ENCODE measurements at places on chromosomes 4 and X. TPM values are rescaled to one million over a fixed set of nuclear protein-coding genes. Genes with fewer than 3 reads are reported as not detected.

DNA sequence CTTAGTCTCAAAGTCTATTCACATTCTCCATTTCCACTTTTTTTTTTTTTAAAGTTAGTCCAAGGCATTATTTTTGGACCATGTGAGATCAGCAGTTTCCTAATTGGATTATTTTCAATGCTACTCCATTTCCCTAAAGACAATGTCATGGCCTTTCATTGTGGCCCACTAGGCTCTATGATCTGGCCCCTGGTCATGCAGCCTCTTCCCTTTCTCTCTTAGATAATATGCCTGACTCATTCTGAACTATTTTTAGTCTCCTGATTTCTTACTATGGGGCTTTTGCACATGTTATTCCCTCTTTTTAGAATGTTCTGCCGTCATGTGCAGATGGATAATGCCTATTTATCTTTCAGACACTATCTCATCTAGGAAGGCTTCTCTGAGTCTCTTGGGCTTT is 157.3 kb downstream of the TMA16 start:
- no peaks in the 10 kb centered on the region for H3K27me3 ChIP-seq
- H3K4me1 ChIP-seq, result no peaks in the 10 kb centered on the region
- no peaks in the 10 kb centered on the region for H3K36me3 ChIP-seq
- H3K4me3 ChIP-seq, result no peak overlapping the region
- no peak overlapping the region for H3K27ac ChIP-seq
- DNase-seq, result no peak

GRCh38 chrX:85995641-85996040 is 51.7 kb downstream of the CHM start:
- H3K27me3 ChIP-seq, result no peaks in the 10 kb centered on the region
- no peak for DNase-seq
- H3K27ac ChIP-seq, result no peak overlapping the region
- H3K36me3 ChIP-seq, result no peaks in the 10 kb centered on the region

DNA sequence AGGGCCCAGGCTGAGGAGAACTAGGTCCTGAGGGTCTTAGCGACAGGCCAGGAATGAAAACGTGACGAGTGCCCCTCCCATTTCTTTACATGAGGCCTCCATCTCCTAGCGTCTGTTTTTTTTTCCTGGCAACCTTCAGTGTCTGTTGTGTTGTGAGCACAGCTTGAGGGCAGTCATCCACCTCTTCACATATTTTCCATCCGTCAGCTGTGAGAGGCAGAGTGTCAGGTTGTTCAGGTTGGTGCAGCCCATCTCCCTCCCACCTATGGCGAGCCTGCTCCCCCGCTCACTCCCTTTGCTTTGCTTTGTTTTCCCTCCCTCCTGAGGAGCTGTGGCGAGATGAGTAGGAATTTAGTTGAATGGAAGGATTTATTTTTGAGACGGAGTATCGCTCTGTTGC is 51.7 kb upstream of the CHRNA9 start:
- no peaks in the 10 kb centered on the region for H3K27me3 ChIP-seq
- no peaks in the 10 kb centered on the region for H3K4me1 ChIP-seq
- no peak overlapping the region for H3K4me3 ChIP-seq
- H3K27ac ChIP-seq, result no peak overlapping the region

DNA sequence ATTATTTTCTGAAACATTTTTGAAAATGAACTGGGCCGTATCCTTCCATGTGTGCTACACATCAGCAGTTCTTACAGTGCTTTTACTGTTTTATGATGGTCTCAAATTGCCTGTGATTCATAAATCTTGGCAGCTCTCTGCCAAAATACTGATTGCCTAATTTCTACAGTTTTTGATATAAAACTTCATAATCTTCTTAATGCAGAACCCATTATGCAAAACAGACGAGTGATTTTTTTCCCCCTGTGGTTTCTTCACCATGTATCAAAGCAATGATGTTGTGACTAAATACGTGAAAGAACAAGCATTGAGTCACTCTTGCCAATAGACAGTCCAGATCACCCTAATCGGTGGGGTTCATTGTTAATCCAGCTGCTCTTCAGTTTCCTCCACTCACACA is 156.4 kb upstream of the WDR1 start:
- no peak overlapping the region for H3K4me3 ChIP-seq
- H3K36me3 ChIP-seq, result no peaks in the 10 kb centered on the region
- no peaks in the 10 kb centered on the region for H3K4me1 ChIP-seq

Gene TMEM165
- 154 TPM for total RNA-seq

- H3K4me1 ChIP-seq, result no peaks in the 10 kb centered on the region
- H3K27me3 ChIP-seq, result no peaks in the 10 kb centered on the region
- H3K27ac ChIP-seq, result no peak overlapping the region
- DNase-seq, result no peak
- H3K4me3 ChIP-seq, result no peak overlapping the region
Observed at GRCh38 chrX:44744799-44745198, 99.0 kb upstream of the DUSP21 start.

- H3K36me3 ChIP-seq, result no peaks in the 10 kb centered on the region
- no peak overlapping the region for H3K27ac ChIP-seq
- no peak for DNase-seq
- no peaks in the 10 kb centered on the region for H3K4me1 ChIP-seq
Observed at GRCh38 chrX:111083081-111083480, 12.9 kb upstream of the PAK3 start.

Gene SGCB
- total RNA-seq, result 92.7 TPM

- no peak overlapping the region for H3K4me3 ChIP-seq
- no peak overlapping the region for H3K27ac ChIP-seq
- no peaks in the 10 kb centered on the region for H3K27me3 ChIP-seq
- H3K36me3 ChIP-seq, result no peaks in the 10 kb centered on the region
Observed at GRCh38 chr4:14726877-14727361, 275.4 kb upstream of the CPEB2 start.

DNA sequence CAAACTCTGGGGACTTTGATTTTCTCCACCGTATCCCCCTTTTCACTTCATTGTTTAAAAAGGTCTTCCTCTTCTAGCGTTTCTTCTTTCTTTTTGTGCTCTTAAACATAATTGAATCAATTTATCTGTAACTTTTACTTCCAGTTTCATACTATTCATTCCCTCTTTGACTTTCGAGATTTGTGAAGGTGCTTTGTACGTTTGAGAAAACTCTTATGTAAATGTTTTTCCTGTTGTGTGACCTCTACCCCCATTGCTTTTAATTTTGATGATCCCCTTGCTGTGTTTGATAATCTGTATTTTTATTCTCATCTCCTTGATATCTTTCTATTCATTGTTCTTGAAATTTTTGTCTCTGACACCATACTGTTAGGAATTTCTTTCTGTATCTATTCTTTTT is 4.8 kb downstream of the USP38 start:
- no peak for DNase-seq
- H3K27me3 ChIP-seq, result no peaks in the 10 kb centered on the region
- peaks cover 54% of the 10 kb centered on the region for H3K4me1 ChIP-seq
- no peak overlapping the region for H3K27ac ChIP-seq
- H3K36me3 ChIP-seq, result no peaks in the 10 kb centered on the region
- H3K4me3 ChIP-seq, result no peak overlapping the region

- DNase-seq, result no peak
- no peaks in the 10 kb centered on the region for H3K36me3 ChIP-seq
- H3K4me1 ChIP-seq, result no peaks in the 10 kb centered on the region
- H3K4me3 ChIP-seq, result no peak overlapping the region
- no peak overlapping the region for H3K27ac ChIP-seq
Observed at GRCh38 chr4:101218346-101218745, 129.0 kb downstream of the PPP3CA start.

GRCh38 chr4:183158062-183158461 is 59.0 kb downstream of the WWC2 start:
- no peaks in the 10 kb centered on the region for H3K36me3 ChIP-seq
- H3K4me1 ChIP-seq, result no peaks in the 10 kb centered on the region
- no peak overlapping the region for H3K4me3 ChIP-seq
- no peak for DNase-seq

Gene PRKG2
- 10.8 TPM for total RNA-seq

Gene DCLK2
- total RNA-seq, result 9.4 TPM

GRCh38 chrX:13464599-13465275 is 104.7 kb upstream of the EGFL6 start:
- H3K27ac ChIP-seq, result no peak overlapping the region
- no peak for DNase-seq
- no peaks in the 10 kb centered on the region for H3K27me3 ChIP-seq

Gene TMEM164
- total RNA-seq, result 12.7 TPM

- H3K4me3 ChIP-seq, result peak overlapping the region; percentile 69
- H3K27ac ChIP-seq, result peak overlapping the region; percentile 94
- DNase-seq, result no peak
- no peaks in the 10 kb centered on the region for H3K36me3 ChIP-seq
Observed at GRCh38 chrX:65667157-65667502, 324 bp upstream of the MSN start.

- H3K4me3 ChIP-seq, result no peak overlapping the region
- DNase-seq, result no peak
- H3K27ac ChIP-seq, result no peak overlapping the region
- no peaks in the 10 kb centered on the region for H3K4me1 ChIP-seq
Observed at GRCh38 chrX:76439188-76439587, 11.7 kb downstream of the MAGEE1 start.

GRCh38 chrX:115693476-115693875 is 132.5 kb downstream of the PLS3 start:
- DNase-seq, result no peak
- no peaks in the 10 kb centered on the region for H3K27me3 ChIP-seq
- H3K4me3 ChIP-seq, result no peak overlapping the region
- H3K27ac ChIP-seq, result no peak overlapping the region
- H3K36me3 ChIP-seq, result no peaks in the 10 kb centered on the region

Measured in sigmoid colon (tissue), 7 donors.